Stimulated activated CD8-positive, alpha-beta memory T cell treated with anti-CD3 and anti-CD28 coated beads, Interleukin-7, amount 100 ng/mL, for 4 hours (primary cell): ENCODE measurements at places on chromosomes 3 and 15.

GRCh38 chr15:77476995-77477394 is 56.3 kb downstream of the HMG20A start:
- no peak for DNase-seq

DNA sequence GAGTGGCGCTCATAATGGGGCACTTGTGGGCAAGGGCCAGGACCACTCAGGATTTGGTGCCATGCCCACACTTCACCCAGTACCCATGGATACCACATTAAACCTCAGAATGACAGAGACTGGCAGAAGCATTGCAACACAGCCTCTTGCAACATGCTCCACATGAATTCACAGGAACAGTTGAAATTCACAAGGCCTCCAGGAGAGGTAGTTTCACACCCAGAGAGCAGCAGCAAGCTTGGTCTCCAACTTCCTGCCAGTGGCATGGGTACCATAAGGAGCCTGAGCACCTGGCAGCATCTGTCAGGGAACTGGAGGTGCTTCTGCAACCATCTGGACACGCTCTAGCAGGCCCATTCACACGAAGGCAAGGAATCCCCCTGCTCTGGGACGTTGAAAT is 101.0 kb downstream of the OSBPL10 start:
- no peak for DNase-seq

DNA sequence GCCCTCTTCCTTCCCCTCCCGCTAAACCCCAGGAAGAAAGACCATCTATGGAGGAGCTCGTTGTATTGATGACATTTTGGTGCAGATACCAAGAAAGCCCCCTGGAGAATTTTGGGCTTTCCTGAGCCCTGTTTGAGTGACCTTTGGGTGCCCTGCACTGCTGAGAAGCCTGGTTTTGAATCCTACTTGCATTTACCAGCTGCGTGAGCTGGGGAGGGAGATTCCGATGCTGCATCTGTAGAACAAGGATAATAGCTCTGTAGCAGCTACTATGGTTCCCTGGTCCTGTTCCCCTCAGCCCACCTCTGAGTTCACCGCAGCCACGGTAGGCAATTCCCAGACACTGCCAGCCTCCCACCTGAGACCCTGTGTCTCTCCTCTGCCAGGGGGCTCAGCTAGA is 5.2 kb downstream of the APOD start:
- no peak for DNase-seq

GRCh38 chr15:32794973-32795372 is 77.2 kb downstream of the GREM1 start:
- no peak for DNase-seq

DNA sequence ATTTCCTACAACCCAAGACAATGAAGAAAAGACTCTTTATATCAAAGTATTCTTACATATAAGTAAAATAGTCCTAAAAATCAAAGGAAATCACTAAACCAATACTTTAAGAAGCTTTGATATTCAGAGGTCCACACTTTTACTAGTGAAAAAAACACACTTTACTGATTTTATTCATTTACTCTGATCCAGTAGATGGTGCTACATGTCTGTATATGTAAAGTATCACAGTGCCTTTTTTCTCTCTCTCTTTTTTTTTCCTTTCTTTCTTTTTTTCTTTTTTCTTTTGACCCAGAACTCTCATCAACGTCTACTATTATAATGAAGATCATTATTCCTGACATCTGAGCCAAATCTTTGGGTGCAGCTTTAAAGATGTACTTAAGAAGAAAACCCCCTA is 10.8 kb upstream of the CCDC39 start:
- no peak for DNase-seq

GRCh38 chr3:60303160-60303559 is 948.1 kb downstream of the FHIT start:
- DNase-seq: no peak

- no peak for DNase-seq
These were observed 187.8 kb downstream of the TUSC7 start for GRCh38 chr3:116897382-116897781.

- no peak for DNase-seq
These were observed 33.7 kb upstream of the GPR171 start for GRCh38 chr3:151236736-151237135.

DNA sequence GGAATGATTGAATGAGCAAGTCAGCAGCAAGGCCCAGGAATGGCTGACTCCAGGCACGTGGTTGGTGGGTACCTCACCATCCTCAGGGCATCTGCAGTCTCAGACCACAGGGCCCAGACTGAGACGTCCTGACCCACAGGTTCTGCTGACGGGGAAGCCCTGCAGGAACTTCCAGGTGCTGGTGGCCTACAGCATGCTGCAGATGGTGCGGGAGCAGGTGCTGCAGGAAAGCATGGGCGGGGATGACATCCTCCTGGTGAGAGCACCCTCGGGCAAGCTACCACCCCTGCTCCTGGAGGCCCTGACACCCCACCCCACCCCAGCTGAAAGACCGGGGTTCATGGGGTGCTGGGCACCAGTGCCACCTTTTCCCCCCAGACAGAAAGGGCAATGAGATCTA is 14.1 kb downstream of the TBC1D21 start:
- DNase-seq: no peak

DNA sequence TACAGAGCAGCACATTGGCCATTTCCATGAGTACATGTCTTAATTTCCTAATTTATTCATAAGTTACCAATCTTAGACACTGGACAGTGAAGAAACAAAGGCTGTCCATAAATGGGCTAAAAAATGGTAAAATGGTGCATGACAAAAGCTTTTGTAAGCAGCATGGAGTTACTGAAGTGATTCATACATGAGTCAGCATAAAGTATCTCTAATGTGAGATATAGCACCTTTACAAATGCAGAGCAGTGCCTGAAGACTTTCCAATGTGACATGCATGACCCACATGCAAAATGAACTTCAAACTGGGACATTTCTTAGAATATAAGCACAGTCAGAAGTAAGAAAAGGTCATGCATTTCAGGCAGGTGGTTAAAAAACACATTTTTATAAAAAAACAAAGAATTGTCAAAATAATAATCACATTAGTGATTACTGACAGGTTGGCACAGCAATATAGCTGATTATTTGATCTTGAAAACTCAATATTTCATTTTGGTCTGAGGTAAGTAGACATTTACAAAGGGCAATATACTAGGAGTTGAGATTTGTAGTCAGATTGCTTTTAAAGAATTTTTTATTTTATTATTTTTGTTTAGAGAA is 299.3 kb downstream of the PLCL2 start:
- DNase-seq: no peak

DNA sequence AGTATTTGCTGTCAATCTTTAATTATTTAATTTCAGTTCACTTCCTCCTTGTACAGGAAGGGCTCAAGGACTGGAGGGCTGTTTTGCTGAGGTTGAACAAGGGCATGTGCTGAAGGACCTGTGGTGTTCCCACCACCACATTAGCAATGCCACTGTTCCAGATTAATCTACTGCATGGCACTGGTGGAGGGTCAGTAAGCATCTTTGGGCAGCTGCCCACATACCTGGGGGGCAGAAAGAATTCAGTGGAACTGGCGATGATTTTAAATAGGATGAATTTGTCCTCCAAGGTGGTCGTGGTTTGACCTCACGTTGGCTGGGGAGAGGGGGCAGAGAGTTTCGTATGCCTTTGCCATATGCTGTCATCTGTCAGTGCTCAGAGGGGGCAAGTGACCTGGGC is 244.8 kb downstream of the TLE3 start:
- DNase-seq: no peak

GRCh38 chr3:53026382-53027162 is 19.3 kb downstream of the SFMBT1 start:
- no peak for DNase-seq

DNA sequence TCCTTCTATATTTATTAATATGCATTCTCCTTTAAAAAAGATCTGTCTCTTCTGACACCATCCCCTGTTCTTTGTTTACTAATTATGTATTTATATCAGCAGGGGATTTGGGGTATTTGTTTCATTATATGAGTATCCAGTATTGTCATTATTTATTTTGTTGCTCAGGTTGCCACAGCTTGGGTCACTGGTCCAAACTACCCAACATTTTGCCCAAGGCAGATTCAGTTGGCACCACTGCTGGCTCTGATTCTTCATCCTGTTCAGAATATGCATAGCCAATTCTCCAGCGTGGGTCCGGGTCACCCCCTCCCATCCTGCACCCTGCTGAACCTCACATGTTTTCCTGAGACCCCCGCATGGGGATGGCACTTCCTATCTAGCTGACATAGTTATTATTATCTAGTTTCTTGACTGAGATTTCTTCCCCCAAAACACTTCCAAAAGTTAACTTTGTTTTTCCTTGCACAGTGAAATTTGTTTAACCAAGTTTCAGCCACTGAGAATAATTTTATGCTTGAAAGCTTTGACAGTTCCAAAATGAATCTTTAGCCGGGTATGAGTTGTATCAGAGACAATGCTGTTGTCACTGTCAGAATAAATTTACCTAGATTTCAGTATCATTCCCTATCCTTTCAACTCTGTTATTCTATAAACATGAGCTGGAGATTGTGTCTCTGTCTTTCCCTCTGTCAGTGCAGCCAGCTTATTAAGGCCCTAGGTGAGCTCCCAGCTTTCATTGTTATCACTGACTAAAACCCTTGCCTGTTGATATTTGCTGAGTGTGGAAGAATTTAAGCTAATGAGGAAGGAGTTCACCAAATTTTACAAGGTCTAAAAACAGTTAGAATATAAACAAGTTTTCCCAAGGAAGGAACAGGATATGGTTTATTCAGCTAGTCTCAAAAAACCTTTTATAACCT is 70.3 kb downstream of the TGFBR2 start:
- no peak for DNase-seq

GRCh38 chr15:92268900-92269299 is 124.8 kb upstream of the ST8SIA2 start:
- DNase-seq: no peak

DNA sequence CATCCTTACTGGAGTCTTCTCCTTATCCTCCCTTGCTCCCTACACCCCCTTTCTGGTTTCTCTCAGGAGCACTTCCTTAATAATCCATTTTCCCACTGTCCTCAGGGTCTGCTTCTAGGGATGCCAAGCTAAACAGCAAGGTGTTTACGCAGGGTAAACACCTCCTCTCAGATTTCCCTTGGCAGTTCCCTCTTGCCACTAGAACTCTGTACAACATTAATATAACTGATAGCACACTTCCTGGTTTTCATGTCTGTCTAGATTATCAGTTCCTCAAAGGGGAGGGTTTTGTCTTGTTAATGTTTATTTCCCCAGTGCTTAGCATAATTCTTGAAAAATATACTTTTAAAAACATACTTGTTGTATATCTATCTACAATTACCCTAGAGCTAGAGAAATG is 118.0 kb upstream of the SLC24A5 start:
- DNase-seq: no peak

- DNase-seq: no peak
These were observed 153.4 kb downstream of the LMLN start for GRCh38 chr3:198113206-198114053.

DNA sequence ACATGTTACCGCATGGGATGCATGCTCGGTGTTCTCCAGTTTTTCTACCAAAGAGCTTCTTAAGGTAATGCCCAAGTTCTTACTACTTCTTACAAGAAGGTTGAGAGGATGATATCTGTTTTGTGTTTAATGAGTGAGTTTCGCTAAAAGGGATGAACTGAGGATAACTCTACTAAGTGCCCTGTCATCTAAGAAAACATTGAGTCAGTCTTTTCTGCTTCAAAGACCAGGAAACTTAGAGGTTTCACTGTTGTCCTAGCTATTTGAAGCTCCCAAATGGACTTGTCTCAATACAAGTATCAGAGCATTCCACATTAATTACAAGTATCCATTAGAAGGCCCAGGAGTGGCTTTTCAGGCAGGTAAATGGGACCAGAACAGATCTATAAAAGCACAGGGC is 296.2 kb downstream of the KBTBD8 start:
- DNase-seq: no peak

DNA sequence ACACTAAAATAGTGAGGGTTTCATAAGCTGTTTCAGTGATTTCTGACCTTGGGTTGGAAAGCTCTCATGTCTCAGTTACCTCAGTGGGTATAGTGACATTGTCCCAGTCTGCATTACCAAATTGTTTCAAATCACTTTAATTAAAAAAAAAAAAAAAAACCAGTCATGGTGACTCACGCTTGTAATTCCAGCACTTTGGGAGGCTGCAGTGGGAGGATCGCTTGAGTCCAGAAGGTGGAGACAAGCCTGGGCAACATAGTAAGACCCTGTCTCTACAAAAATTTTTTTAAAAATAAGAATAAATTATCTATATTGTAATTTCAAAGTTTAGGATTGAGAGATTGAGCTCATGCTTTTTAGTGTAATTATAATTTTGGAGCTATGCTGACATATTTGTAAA is 78.0 kb downstream of the MBNL1 start:
- no peak for DNase-seq

GRCh38 chr3:50525191-50525910 is 21.9 kb upstream of the CACNA2D2 start:
- DNase-seq: no peak

- no peak for DNase-seq
These were observed 8.8 kb upstream of the EXOG start for GRCh38 chr3:38487323-38487722.

DNA sequence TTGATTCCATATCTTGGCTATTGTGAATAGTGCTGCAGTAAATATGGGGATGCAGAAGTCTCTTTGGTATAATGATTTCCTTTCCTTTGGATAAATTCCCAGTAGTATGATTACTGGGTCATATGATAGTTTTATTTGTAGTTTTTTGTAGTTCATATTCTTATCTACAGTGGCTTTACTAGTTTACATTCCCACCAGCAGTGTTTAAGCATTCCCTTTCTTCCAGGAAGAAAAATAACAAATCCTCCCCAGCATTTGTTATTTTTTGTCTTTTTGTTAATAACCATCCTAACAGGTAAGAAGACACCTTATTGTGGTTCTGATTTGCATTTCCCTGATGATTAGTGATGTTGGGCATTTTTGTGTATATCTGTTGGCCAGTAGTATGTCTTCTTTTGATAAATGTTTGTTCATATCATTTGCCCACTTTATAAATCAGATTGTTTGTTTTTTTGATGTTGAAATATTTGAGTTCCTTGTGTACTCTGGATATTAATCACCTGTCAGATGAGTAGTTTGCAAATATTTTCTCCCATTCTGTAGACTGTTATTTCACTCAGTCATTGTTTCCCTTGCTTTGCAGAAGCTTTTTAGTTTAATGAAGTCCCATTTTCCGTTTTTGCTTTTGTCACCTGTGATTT is 163.3 kb upstream of the THRB start:
- DNase-seq: no peak

DNA sequence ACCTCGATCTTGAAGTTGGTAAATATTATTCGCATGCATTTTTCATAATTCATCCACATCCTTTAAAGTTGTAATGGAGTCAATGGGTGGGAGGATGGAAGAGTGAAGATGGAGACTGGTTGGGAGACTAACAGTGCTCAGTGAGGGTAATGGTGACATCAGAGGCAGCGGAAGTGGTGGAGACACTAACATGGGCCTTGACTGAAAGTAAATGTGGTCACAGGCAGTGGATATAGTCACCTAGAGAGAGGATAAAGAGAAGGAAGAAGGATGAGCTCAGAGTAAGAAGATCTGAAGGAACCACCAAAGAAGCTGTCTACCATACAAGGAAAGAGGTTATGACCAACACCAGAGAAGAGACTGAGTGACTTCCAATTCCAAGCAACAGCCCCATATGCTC is 281.6 kb upstream of the STT3B start:
- DNase-seq: no peak

GRCh38 chr3:170760174-170760526 is 109.8 kb downstream of the RPL22L1 start:
- no peak for DNase-seq
